NCI-H1417 treated with DMSO at 0.1 percent for 48 hours (cell line): ENCODE measurements at places on chromosomes 4 and X.

- DNase-seq, result no peak
Observed at GRCh38 chr4:126647756-126648397, 984.9 kb upstream of the INTU start.

- no peak for DNase-seq
Observed at GRCh38 chr4:162456106-162456505, 292.3 kb upstream of the FSTL5 start.

GRCh38 chr4:128386761-128387599 is 99.4 kb upstream of the PGRMC2 start:
- peak; percentile 22 for DNase-seq

- no peak for DNase-seq
Observed at GRCh38 chr4:44553180-44553579, 98.2 kb downstream of the YIPF7 start.

DNA sequence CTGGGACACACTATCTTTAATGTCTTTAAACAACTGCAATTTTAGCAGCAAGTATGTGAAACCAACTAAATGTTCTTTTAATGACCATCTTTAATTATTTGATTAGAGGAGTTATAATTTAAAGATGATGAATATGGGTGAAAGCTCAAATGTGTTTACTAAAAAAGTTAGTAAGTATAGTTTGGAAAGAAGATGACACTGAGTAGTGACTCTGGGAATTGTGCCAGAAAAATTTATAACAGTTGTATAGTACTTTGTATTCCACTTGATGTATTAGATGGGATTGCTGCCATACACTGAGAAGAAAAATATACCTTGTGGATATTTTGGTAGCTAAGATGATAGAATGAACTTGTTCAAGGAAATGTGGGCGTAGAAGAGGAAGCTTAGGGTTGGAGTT is 19.5 kb upstream of the PACRGL start:
- DNase-seq, result no peak

DNA sequence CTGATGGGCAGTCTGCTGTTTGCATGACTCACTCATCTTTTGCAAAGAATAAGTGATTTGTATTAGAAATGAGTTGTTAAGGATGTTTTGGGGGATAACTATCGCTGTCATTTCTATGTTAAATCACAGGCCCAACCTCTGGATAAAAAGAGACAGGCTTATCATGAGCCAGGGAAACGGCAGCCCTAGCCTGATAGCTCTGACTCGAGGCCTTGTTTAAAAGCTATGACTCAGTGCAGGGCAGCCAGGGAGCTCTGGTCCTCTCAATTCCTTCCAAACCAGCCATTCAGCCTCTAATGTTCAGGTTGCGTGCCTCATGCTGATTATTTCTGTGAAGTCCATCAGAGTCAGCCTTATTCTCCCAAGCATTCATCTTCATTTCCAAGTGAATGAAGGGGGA is 305.9 kb upstream of the HAND2 start:
- DNase-seq, result no peak
